ENCODE measurements at places on chromosomes 1 and 21. TPM values are rescaled to one million over a fixed set of nuclear protein-coding genes. Genes with fewer than 3 reads are reported as not detected.

DNA sequence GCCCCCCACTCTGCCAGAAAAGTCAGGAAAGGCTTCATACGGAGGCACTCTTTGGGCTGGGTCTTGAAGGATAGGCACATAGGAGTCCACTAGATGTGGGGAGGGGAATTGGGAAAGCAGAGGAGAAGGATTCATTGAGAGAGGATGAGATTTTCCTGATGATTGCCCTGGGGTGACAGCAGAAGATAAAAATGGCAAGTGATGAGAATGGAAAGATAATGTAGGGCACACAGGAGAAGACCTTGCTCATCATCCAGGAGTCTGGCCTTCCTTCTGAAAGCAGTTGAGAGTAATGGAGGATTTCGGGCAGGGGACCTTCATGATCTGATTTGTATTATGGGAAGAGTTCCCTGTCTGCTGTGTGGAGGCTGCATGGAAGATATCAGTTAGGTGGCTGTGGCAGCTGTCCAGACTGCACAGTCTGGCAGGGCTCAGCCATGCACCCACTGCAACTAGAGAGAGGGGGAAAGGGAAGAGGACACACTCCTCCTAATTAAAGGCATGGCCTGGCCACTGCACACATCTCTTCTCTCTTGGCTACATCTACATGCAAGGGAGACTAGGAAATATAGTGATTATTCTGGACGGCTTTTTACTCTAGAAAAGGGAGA is 9.6 kb upstream of the FABP3 start:
- no peak for DNase-seq

The HNRNPCL2 gene
- not detected for total RNA-seq

The MAB21L3 gene
- total RNA-seq: not detected

- no peak for DNase-seq
Measured at GRCh38 chr1:197307136-197307535, 39.1 kb downstream of the CRB1 start.

DNA sequence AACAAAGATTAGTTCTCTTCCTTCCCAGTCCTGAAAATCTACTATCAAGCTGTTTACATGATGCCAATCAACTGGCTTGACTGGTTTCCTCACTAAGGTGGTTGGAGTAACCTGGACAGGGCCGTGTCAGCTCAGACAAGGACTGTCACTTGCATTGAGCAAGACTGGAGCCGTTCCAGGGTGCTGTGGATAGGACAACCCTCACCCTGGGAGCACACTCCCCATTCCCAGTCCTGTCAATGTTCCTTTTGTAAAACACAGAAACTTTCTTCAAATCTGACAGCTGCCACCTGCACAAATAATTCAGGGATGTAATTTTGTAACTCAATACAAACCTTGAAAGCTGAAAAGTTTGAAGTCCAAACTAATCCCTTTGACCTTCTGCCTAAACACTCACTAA is 31.4 kb downstream of the PLPP3 start:
- no peak for DNase-seq

- no peak for DNase-seq
Measured at GRCh38 chr1:19351873-19352272, 39.7 kb downstream of the SLC66A1 start.

The SMG5 gene
- 139 TPM for total RNA-seq

GRCh38 chr1:198902655-198903054 is 263.8 kb downstream of the PTPRC start:
- DNase-seq: no peak

GRCh38 chr21:27649323-27649722 is 682.4 kb upstream of the ADAMTS5 start:
- no peak for DNase-seq

- no peak for DNase-seq
Measured at GRCh38 chr1:36411674-36412648, 14.3 kb upstream of the LSM10 start.

DNA sequence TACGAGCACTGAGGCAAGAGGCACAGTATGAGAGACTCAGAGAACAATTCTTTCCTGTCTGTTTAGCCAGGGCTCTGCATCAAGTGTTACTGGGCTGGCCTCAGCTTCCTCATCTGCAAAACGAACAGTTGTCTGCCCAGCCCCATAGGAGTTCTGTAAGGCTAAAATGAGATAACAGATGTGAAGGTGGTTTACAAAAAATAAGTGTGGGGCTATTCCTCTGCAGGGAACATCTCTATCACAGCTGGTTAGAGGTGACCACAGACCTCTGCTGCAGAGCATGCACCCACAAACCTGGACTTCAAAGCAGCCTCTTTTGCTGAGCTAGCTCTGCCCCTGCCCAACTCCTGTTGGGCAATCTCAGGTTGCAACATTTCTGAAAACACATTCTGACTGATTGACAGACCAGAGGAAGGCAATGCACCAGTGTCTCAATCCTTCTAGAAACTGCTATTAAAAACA is 10.5 kb upstream of the OLIG1 start:
- DNase-seq: no peak

GRCh38 chr1:209642816-209643215 is 9.4 kb downstream of the LAMB3 start:
- no peak for DNase-seq

Data from Peyer's patch (tissue), 4 donors.